ENCODE measurements at places on chromosomes 4 and X.

GRCh38 chrX:144840616-144841015, 406.7 kb upstream of the SPANXN1 start:
- DNase-seq, result no peak

- no peak for DNase-seq
These were observed 69.1 kb downstream of the FBXL5 start for GRCh38 chr4:15586066-15586465.

DNA sequence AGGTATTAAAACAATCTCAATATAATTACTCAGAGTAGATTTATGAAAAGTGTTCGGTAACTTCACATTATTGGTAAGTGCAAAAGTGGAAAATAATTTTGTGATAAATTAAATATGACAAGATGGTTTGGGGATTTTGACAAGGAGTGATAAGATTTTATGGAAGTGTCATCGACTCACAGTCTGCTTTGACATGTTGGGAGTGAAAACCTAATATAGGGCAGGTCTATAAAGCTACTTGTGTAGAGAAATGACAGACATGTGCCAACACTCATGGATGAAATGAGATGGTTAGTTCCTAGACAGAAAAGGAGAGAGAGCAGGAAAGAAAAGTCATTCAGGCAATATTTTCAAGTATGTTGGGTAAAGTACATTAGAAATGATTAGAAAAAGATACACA, 456.8 kb downstream of the TRAM1L1 start:
- no peak for DNase-seq

DNA sequence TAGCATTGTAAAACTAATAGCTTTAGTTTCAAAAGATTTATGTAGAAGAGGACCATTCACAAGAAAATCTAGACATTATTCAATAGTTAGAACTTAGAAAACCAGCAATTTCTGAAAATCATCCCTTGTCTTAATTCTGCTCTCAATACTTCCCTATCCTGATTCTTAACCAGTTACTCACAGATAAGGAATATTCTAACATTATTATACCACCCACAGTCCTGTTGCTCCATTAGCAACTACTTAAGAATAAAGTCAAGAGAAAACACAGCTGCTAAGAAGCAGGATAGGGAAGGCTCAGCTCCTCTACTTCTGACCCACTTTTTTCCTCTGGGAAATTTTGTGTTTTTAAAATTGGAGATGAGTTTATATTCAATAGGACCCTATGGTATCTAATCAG, 47.7 kb downstream of the PHKA1 start:
- DNase-seq, result no peak

DNA sequence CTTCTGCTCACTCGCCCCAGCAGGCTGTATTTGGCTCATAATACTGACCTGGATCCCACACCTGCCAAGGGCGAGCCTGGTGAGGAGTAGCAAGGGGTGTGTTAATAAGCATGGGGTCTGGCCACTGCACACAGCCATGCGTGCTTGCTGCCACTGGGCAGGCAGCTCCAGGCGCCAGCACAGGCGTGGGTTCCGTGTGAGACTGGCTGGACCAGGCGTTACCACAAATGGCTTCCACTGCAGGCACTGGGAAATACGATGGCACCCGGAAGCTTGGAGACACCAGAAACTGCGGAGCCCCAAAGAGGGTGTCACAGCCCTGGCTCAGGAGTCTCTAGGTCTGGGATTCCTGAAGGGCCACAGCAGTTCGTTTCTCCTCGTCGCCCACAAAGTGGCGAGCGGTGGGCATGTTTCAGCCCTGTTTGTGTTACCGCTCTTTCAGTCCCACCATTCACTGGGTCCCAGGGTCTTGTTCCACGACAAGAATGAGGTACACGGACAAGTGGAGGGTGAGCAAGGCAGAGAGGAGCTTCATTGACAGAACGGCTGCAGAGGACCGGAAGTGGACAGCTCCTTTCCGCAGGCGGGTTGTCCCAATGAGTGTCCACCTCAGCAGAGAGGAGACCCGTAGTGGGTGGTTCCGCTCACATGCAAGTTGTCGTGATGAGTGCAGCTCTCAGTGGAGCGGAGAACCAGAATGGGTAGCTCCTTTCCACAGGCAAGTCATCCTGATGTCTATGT, 428.9 kb downstream of the EPHA5 start:
- no peak for DNase-seq

- DNase-seq, result no peak
These were observed 86.7 kb downstream of the JAKMIP1 start for GRCh38 chr4:6113641-6114040.

GRCh38 chr4:184317234-184317918, 99.7 kb upstream of the ENPP6 start:
- DNase-seq, result no peak

DNA sequence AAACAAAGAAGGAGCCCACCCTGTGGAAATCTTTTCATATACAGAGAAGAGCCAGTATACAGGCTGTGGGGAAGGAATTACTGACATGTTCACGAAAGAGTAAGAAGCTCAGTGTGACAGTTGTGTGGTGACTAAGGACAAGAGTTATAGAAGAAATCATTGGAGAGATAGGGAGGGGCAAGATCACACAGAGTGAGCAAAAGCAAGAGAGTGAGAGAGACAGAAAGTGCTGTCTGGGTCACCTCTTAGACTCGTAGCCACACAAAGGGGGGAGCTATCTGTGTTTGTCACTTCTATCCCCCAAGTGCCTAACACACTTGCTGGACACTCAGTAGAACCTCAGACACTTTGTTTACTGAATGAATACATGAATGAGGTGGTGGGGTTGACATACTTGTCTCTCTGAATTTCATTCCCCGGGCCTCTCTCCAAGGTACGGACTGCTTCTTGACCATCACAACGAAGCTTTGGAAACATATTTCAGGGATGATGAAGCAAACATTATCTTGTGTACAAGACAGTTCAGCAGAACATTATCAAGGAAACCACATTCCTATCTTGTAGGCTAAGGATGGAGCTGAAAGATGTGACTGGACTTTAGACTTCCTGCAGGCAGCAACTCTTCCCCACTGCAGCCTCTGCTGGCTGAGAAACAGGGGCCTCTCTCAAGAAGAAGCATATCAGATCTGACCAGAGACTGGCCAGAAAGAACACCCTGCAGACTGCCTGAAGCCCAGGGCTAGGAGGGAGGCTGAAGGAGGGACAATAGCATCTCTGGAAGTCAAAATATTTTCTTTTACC, 168.2 kb downstream of the AMELX start:
- DNase-seq, result no peak

DNA sequence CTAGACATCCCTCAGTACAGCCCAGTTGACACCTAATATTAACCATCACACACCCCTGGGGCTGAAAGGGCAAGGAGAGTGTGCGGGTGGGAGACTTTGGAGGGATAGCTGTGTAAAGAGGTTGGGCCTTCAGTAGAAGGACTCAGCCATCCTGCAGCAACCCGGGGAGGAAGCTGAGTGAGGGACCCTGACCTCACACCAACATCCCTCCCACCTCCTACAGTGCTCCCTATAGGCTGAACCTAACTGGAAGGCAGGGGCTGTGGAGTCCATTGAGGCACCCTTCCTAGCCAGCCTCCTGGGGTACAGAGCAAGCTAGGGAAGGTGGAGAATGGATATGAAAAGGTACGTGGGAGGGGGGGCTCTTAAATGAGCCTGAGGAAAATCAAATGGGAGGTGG, 276.3 kb downstream of the PTTG2 start:
- no peak for DNase-seq

GRCh38 chrX:38654302-38654701, 93.0 kb downstream of the TSPAN7 start:
- peak; percentile 45 for DNase-seq

DNA sequence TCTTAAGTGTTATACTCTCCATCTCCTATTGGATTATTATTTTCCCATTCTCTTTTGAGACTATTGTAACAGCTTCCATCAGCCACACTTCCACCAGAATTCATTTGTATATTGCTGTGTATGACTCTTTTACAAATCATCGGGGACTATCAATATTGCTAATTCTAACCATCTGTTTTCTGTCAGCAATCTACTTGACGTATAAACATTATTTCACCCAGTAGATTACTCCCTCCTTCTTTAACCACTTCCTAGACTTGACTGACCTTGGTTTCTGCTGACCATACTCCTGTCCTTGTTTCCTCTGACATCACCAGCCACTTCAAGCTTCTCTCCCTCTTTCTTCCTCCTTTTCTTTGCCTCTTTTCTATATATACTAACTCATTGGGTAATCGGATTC, 402.9 kb downstream of the PCDH18 start:
- no peak for DNase-seq

- no peak for DNase-seq
These were observed 53.4 kb upstream of the ATP8A1 start for GRCh38 chr4:42710329-42710728.

GRCh38 chrX:23327104-23327503, 7.5 kb upstream of the PTCHD1 start:
- peak; percentile 9 for DNase-seq

- peak; percentile 64 for DNase-seq
These were observed 28.6 kb downstream of the SULT1B1 start for GRCh38 chr4:69731847-69732246.

DNA sequence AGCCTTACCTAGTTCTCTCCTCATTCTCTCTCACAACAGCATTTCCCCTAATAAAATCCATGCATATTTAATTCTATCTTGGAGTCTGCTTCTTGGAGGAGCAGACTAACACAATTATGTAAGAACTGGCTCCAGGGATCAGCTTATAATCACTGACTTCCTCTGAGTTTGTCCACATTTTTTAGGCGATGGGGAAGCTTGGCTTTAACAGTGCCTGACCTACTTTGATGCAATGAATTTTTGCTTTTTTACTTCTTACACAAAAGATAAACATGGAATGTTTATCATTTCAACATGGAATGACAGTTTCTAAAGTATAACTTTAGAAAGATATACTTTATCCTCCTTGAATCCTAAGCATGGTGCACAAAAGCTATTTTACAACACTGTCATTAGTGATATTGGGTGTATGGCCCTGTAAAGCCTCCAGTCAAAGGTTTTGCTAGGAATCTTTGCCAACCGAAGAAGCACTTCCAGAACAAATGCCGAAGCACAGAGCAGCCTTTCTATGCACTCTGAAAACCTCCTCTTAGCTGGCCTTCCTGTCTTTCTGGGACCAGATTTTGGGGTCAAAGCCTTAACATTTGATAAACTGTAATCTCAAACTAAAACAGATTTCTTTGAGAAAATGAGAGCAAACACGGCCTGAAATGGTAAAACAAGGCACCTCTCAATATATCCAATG, 736 bp downstream of the BDH2 start:
- peak; percentile 24 for DNase-seq

- DNase-seq, result peak; percentile 70
These were observed 10.6 kb upstream of the BCOR start for GRCh38 chrX:40108162-40108958.

GRCh38 chr4:120843849-120844527, 78.5 kb downstream of the PRDM5 start:
- DNase-seq, result peak; percentile 50

- DNase-seq, result no peak
These were observed 41.3 kb downstream of the CPLX1 start for GRCh38 chr4:784401-785331.

- no peak for DNase-seq
These were observed 93.8 kb downstream of the SLC2A9 start for GRCh38 chr4:9927341-9928007.

DNA sequence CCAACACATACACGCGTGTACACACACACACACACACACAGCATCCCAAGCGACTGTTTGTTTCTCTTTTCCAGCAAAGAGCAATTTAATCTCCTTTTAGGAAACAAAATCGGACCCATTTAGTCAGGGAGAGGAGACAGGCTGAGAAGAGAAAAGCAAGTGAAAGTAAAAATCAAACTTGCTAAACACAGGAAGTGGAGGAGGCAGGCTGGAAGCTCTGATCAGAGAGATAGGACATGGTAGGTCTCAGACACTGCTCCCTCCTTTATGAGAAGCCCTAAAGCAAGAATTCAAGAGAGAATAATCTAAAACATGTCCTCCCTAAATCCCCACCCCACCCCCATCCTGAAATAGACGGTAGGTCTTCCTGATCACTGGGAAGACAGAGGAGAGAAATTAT, 62.3 kb downstream of the GPC3 start:
- peak; percentile 4 for DNase-seq

DNA sequence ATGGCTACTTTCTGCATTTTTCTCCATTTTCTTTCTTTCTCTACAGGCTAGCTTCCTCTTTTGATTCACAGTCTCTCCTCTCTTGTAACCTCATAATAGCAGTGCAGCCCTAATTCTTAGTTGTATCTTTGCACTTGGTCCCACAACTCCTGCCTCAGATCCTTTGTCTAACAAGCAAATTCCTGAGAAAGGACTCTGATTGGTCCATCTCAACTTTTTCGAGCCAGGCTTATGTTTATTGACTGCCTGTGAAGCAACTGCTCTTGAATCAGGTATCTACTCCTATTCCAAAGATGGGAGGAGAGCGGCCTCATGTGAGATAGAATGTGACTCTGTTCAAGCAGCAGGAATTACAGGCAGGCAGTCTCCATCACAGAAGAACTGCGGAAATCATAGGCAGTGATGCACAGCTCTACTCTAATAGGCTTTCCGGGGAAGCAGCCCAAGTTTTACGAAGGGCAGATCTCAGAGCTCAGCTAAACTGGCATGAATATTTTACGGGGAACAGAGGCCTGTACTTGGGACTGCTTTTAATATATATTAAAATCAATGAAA, 123.5 kb downstream of the GABRB1 start:
- no peak for DNase-seq

DNA sequence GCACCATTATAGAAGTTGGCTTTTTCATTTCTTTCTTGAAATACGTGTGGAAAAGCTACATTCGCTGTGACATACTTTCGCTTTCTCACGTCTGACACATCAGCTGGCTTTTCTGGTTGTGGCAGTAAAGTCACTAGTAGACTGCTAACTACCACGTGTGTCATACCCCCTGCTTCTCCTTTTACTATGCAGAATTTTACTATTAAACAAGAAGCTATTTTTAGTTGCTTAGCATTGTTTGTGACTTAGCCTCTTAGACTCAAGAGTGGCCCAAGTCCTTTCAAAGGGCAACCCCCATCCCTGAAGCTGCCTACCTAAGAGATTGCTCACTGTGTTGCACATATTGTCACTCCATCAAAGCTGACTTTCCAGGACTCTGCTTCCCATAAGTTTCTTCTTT, 2.1 kb upstream of the IL2 start:
- no peak for DNase-seq

- DNase-seq, result no peak
These were observed 353.9 kb downstream of the GPAT3 start for GRCh38 chr4:83889802-83890201.

DNA sequence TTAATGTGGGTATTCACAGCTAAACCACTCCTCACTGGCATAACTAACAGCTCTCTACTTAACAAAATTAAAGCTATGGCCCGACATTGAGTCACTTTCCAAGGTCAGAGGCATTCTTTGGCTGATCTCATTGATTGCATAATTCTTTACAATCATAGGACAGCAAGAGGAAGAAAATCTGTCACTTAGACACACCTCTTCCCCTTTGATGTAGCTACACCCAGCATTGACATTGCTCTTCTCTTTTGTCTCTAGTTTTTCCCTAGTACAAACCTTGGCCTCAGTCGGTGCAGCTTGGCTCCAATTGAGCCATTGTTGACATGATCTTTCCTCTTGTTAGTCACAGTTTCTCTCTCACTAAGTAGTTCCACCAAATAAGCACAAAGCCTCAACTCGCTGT, 313.3 kb upstream of the ACTRT1 start:
- no peak for DNase-seq

- peak; percentile 4 for DNase-seq
These were observed 660 bp upstream of the HSPA4L start for GRCh38 chr4:127781300-127782024.

GRCh38 chr4:80201252-80202151, 4.2 kb downstream of the PRDM8 start:
- peak; percentile 26 for DNase-seq

- no peak for DNase-seq
These were observed 210.7 kb downstream of the PPP3CA start for GRCh38 chr4:101136373-101137370.

Measured in A673 (cell line).